Caudate nucleus (tissue), 63 donors: ENCODE measurements at places on chromosomes 11 and 22.

GRCh38 chr11:19718951-19719350 lies 6.3 kb downstream of the NAV2 start:
- no peak for DNase-seq

GRCh38 chr22:17258015-17258787 lies 39.0 kb upstream of the ADA2 start:
- DNase-seq, result no peak

DNA sequence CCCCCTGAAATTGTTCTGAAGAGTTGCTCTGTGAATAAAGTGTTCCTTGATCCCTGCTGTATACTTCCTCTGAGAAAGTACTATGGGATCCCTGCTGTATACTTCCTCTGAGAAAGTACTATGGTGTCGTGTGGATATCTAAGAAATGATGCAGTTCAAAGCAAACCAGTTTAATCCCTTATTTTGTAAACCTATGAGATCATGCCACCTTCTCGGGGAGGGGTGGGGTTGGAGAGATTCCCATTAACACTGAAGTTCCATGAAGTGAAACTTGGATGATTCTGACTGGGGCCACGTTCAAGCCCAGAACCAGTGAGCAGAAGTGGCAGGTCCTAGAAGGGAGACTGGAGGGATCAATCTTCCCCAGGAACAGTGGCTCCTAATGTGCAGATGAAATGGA lies 13.0 kb upstream of the TP53AIP1 start:
- no peak for DNase-seq

GRCh38 chr11:31641477-31642062 lies 132.0 kb downstream of the ELP4 start:
- DNase-seq, result no peak

- DNase-seq, result no peak
Measured at GRCh38 chr11:64385945-64386704, 27.2 kb downstream of the RPS6KA4 start.

DNA sequence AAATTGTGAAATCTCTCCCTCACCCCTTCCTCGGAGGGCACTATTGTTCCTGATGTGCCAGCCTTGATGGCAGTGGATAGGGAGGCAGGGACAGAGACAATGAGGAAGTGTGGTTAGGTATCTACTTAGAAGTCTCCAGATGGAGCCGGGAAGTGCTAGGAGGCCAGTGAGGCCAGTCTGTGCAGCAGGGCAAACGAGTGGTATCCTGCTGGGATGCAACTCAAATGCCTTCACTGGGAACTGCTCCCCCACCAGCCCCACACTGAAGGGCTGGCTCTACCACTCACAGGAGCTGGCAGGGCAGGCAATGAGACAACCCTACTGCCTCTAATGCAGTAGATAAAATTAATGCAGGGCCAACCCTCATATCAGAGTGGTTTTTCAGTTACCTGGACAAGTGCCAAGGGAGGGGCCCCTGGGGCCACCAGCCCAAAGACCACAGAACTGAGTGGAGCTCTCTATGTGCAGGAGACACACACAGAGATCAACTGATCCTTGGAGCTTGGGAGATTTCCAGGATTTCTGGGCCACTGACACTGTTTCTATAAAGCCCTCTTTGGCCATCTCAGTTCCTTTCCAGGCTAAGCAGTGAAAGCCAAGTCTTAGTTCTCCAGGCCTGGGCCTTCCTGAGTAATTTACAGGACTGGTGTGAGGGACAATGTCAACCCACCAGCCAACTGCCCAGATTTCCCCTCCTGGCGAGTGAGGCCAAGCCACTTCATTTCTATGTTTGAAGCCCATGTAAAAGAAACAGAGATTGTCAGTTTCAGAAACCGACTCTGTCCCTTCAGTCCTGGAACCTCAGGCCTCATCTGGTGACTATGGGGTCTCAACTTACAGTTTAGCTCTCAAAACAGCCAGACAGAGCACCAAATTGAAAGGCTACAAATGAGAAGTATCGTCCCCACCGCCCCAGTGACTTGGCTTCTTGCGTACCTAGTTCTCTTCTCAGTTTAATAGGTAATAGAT lies 4.1 kb downstream of the MIF start:
- DNase-seq, result no peak

GRCh38 chr11:124085997-124086846 lies 29.0 kb upstream of the VWA5A start:
- peak; percentile 40 for DNase-seq

DNA sequence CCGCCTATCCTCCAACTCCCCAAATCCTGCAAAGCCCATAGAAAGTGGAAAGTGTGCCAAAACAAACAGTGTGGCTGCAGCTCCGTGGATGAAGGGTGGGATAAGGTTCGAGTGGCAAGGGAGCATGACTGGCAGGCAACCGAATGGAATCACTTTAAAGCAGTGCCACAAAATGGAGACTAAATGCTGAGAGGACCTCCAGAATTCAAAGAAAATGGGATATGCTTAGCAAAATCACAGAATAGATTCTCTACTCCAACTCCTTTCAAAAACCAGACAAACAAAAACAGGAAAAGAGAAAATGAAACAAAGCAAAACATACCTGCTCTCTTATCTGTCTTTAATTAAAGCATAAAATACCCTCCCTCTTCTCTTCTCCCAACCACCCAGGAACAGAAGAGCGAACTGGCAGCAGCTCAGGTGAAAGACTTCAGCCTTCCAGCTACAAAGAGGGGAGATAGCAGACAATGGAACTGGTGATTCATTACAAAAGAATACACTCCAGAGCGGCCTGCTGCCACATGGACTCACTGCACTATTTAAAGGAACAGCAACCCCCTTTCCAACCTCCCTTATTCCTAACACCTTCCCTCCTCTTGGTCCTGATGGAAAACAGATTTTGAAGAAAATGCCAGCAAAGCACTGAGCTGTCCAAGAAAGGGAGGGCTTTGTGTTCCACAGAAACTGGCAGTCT lies 118.5 kb downstream of the APOL5 start:
- no peak for DNase-seq

DNA sequence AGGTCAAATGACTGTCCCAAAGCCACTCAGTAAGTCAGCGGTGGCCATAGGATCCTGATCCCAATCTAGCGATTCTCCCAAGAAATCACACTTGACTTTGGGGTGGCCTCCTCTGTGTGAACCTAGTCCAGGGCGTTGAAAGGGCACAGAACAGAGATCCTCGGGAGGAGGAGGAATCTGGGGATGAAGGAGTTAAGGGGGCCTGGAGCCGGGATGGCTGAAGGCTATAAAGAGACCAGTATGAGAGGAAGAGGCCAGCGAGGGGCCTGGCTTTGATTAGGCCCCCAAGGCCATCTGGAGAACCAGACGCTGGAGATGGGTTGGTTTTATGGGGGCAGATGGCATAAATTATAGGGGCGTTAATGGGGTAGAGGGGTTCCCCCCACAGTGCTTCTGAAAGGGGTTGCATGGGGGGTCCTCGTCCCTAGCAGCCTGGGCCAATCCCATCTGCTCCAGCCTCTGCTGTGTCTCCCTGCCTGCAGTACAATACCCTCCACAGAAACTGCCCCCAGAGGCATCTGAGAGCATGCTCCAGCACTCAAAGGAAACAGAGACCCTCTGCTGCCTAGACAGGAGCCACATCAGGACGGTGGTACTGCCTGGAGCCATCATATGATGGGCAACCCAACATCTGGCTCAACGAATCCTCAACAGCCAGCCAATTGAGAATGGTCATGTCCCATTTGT lies 35.2 kb upstream of the TRIM29 start:
- DNase-seq, result no peak

GRCh38 chr11:108500169-108500568 lies 2.0 kb upstream of the POGLUT3 start:
- DNase-seq, result no peak

GRCh38 chr22:47587361-47587760 lies 824.9 kb downstream of the TBC1D22A start:
- no peak for DNase-seq

DNA sequence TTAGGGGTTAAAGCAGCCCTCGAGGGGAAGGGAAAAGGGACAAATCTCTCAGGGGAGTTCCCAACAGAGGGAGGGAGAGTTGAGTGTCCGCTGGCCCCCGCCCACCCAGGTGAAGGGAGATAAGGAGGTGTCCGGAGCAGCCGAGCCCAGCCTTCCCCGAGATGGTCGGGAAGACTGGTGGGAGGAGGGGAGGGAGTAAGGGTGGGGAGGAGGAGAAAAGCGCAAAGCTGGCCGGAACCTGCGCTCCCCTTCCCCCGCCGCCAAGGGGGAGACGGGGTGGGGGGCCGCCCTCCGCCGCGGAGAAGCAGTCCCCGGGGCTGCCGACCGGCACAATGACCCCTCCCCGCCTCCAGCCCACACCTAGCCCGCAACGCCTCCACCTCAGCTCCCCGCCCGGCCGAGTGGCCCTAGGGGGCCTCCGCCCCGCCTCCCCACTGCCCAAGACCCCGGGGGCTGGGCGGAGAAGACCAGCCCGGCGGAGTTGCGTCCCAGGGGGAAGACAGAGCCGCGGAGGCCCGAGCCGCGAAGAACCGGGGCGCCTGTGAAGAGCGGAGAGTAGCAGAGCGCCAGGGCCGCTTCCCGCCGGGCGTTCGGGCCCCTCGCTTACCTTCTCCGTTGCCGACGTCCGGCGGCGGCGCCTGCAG lies 479 bp downstream of the RSF1 start:
- no peak for DNase-seq

DNA sequence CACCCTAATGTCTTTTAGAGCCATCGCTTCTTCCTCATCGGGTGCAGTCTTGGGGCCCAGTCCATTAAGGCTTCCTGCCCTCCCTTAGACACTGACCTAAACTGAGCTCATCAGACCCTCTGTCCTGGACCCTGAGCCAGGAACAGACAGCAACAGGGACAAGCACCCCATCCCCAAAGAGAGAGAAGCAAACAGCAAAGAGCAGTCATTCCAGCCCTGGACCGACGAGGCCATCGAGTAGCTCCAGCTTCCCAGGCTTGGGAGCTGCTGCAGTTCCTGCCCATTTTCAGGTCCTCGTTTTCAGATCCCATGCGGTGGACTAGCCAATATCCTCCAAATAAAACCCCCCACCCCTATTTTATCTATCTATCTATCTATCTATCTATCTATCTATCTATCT lies 25.8 kb upstream of the CACNG2 start:
- no peak for DNase-seq
